ENCODE measurements at places on chromosomes 11 and 22.
A peak's percentile ranks its signal among the peaks of the same experiment; 100 is the strongest.

- DNase-seq, result no peak
Measured at GRCh38 chr22:41982865-41983264, 13.6 kb downstream of the SEPTIN3 start.

DNA sequence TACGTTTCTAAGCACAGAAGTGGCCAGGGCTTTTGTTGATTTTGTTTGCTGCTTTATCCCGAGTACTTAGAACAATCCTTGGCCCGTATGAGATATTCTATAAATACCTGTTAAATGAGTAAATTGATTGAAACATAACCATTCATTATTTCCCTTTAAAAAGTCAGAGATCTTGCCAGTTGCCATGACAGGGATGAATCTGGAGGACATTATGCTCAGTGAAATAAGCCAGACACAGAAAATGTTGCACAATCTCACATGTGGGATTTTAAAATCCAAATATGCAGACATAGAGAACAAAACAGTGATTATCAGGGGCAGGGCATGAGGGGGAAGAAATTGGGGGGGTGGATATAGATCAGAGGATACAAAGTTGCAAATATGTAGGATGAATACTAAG is 1240.1 kb downstream of the LRRC4C start:
- DNase-seq, result no peak

GRCh38 chr22:35154937-35155387 is 89.0 kb downstream of the ISX start:
- peak; percentile 81 for DNase-seq

- peak; percentile 63 for DNase-seq
Measured at GRCh38 chr11:82864268-82864667, 36.0 kb downstream of the PRCP start.

DNA sequence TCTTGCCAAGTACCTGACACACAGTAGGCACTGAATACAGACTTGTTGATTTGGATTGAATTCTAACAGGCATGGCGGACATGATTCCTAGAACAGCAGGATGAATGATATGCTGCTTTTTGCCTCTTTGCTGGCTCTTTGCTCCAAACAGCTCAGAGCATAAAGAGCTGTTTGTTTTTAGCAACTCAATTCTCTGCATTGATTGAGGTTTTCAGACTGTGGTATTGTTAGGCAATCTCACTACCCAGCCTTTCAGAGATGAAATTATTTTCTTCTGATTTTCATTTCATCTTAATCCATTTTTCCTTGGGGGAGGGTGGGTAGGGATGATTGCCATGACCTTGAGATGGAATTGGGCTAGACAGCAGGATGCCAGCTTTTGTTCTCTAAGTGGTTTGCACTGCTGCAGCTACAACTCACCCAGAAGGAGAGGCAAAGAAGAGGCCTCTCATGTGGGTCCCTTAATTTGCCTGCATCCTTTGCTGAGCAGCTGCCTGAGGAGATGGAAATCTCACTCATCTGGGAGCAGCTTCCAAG is 20.5 kb downstream of the COA4 start:
- no peak for DNase-seq

DNA sequence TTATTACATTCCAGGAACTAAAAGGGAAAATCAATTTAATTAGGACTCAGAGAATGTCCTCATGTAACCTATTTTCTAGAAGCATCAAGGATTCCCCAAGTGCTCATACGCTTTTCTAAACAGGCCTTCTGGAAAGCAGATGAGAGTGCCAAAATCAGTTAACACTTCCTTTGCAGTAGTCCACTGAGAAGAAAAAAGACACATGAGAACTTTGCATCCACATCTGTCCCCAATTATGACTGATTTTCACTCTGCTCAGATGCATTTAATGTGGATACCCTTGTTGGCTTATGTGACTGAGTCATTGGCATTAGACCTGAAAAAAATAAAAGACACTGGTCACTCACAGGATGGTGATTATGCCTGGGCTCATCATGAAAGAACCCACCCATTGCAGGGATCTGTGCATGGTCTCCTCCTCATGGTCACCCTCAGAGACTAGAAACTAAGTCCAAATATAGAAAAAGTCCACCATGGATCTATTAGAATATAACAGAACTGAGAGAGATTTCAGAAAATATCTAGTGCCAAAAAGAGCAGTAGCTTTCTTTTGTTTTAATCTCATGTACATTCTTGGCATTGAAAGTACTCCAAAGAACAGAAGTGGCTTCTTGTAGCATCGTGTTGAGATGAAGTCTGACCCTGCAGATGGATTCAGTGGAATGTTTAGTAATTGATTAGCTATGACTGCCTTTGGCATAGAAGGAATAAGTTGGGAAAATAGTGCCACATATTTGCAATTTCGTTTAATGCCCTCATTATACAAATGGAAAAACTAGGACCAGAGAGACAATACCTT is 48.8 kb upstream of the FIBIN start:
- no peak for DNase-seq

DNA sequence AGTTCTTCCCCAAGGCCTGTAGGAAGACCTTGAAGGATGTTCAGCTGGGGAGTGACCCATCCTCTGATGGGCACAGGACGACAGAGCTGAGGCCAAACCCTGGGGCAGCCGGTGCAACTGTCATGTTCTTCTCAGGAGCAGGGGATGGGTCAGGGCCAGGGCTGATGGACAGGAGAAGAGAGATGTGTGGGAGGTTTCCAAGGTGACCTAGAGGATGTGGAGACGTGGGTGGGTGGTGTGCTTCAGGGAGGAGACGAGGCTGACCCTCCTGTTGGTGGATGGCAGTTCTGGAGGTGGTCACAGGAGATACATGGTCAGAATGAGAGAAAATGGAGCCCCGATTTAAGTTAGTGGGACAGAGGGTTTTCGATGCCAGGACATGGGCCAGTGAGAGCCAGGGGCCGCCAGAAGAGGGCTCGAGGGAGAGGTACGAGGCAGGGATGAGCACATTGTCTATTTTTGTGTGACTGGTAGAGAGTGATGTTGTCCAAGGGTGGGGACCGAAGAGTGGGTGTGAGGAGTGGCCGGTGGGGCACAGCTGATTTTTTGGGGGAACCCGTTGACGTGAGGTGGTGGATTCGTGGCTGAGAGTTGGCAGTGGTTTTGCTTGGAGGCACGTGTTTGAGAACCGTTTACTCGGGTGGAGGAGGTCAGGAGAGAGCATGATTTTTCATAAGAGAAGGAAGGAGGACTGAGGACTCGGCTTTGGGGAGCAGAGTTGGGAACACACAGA is 14.6 kb downstream of the TBC1D22A start:
- DNase-seq, result no peak

- peak; percentile 83 for DNase-seq
Measured at GRCh38 chr22:40036591-40037225, 42.0 kb downstream of the FAM83F start.

GRCh38 chr11:73152086-73152853 is 10.2 kb upstream of the FCHSD2 start:
- no peak for DNase-seq

DNA sequence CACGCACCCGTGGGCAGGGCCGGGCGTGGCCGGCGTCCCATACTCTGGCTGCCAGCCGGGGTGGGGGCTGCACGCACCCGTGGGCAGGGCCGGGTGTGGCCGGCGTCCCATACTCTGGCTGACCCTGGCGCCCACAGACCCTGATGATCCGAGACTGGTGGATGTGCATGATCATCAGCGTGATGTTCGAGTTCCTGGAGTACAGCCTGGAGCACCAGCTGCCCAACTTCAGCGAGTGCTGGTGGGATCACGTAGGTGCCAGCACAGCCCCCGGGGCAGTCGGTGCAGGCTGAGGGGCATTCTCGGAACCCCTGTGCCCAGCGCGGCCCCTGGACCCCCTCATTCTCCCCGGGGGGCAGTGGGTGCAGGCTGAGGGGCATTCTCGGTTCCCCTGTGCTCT is 19.0 kb downstream of the RNH1 start:
- DNase-seq, result no peak

DNA sequence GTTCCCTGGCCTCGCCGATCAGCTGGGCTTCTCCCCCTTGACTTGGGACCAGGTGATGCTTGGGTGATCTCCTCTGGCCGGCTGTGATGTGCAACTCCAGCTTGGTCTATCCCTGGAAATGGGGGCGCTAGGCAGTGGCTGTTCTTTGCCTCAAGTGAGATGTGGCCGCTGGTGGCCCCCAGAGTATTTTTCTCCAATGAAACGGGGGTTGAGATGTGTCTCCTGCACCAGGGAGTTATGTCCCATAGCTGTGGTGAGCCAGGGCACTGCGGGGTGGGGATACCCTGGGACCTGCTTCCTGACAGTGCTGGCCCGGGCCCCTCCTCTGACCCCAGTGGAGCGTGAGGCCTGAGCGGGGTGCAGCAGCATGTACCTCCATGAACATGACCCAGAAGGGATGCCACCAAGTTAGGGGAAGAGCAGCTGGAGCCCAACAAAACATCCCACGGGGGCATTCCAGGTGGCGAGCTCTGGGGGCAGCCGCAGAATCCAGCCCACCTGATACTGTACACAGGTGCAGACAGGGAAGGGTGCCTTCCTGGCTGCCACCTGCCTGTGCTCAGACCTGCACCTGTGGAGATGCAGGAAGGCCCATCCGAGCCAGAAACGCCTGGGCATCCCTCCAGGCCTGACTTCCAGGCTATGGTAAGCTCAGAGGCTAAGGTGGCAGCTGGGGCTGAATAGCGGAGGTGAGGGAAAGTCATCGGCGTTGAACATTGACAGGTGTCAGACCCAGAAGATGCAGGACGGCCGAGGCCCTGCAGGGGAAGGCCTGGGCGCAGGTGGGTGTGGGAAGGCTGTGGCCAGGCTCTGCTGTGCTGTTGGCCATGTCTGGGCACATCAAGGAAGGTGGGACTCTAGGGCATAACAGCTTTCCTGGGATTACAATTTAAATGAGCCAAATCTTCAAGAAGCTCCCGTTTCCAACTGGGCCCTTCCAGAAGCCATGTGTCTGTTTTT is 97.3 kb downstream of the CTTN start:
- no peak for DNase-seq

DNA sequence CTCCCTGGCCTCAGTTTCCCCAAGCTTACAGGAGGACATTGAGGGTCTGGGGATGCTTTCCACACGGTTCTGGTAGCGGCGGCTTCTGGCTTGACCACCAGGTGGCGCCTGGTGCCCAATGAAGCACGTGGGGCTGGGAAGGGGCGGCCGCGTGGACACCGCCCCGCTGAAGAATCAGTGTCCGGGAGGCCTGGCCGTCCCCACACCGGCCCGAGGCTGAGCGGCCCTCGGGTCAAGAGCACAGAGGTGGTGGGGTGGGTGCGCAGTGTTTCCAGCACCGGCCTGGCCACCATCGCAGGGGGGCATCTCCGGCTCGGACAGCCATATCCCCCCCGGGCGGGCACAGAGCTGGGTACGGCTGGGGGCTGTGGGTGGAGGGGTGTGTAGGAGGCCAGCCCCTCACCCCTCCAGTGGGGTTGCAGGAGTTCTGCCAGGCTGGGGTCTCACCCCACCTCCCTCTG is 27.8 kb upstream of the PPARA start:
- DNase-seq, result peak; percentile 59
